ENCODE measurements at places on chromosomes 7 and 10.

GRCh38 chr10:77274046-77274795 lies 363.4 kb downstream of the KCNMA1 start:
- DNase-seq, result no peak

GRCh38 chr7:27196287-27196767 lies 3.6 kb downstream of the HOXA13 start:
- peak; percentile 84 for DNase-seq

DNA sequence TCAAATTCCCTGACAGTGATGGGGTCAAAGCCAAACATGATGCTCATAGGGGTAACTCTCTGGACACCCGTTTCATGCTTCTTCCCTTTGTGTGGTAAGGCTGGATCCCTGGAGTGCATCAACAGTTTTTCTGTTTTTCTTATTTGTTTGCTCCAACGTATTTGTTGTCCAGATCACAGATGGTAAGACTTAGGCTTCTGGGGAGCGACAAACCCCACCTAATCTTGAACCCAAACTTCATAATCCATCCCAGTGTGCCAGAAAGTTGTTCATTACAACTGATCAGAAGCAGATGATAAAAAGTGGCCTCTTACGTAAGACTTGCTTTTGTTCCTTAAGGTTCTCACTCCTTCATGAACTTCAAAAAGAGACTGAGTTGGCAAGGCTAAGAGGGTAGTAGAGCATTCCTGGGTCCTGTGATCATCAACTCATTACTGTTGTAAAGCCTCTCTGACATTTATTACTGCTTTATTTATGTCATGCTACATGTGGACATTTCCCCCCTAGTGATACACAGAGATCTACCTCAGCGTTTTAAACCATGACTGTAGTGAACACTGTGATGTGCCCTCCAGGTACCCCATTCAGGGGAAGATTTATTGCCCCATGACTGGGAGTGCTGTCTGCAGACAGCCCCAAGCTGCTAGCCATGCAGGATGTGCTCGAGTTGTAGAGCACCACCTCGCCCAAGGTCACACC lies 125.6 kb downstream of the CCDC71L start:
- DNase-seq, result no peak

DNA sequence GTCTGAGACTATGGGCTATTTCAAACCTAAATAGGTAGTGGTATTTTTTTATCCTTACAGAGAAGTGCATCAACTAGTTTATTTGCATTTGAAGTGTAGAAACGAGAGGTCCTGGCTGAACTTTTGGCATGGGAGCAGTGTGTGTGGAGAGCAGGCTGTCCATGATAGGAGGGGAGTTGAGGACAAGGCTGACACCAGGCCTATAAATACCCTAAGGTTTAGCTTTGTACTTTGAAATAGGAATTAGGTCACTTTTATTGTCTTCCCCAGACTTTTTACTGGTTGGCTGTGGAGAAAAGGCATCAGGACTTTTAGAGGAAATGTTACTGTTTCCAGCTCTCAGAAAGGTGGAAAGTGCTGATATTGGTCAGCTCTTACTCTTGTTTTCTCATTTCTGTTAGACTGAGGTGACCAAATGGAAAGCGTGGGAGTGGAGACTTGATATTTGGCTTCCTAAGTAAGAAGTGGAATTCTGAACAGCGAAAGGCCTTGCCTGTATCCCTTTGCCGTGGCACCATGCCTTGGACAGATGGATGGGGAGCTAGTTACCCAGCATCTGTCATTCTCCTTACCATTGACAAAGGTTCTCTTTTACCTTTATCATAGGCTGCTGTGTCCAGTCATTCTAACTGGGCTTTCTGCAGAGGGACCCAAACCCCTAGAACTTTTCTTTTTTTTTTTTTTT lies 46.0 kb downstream of the GBF1 start:
- no peak for DNase-seq

DNA sequence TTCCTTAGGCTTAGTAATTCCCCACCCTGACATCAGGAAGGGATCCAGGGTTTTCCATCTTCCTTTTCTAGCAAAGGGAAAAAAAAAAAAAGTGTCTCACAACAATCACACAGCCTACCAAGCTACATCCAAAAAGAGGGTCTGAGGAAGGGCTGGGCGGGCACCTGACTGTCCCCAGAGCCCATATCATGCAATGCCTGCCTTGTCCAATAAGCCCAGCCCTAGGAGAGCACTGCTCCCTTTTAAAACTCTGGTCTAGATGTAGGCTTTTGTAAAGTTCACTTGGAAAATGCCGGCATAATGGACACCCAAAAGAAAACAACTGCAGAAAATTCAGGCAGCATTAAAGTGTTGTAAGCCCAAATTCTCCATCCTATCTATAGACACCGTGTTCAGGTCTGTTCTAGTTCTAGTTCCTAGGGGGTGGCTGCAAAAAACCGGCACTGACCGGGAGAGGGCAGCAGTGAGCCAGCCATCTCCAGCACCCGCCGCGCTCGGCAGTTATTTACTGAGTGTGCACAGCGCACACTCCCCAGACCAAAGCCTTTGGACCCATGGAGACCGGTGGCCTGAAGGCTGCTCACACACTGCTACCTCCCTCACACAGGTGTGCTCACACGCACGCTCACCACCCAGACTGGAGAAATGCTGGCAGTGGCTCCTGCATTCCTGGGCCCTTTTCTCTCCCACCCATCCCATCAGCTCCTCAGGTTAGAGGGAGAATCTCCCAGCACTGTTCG lies 48.7 kb downstream of the PODXL start:
- DNase-seq, result peak; percentile 73

DNA sequence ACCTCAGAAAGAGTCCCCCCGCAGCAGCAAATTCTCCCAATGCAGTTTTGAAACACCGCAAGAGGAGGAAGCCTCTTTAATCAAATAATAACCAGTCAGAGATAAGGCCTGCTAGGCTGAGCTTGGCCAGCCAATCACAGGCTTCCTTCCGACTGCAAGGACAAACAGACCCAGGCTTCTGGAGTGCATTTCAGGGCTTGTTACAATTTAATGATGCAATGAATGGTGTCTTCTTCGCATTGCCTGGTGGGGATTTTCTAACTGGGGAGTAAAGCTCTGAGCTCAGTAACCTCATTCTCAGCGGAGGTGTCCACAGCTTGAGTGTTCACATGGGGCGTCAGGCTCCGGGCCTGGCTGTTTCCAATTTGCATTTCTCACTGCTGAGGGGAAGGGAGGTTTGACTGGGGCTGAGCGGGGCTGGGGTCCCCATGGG lies 31.8 kb upstream of the GPAM start:
- peak; percentile 10 for DNase-seq

GRCh38 chr10:104142081-104142480 lies 20.1 kb downstream of the SFR1 start:
- DNase-seq, result no peak

DNA sequence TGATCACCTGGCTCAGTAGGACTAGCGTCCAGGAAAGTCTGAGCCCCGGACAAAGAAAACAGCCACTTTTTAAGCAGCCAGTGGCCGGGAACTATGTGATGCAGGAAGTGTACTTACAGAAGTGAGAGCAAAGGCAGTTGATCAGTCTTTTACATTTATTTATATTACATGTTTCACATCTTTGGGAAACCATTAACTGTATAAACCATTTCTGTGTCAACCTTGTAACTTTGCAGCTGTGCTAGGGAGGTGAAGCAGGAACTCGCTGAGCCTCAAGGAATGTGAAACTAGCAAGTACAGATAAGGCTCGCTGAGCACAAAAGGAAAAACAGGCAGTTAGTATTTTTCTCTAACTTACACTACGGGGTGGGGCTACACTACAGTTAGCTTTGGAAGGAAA lies 39.9 kb upstream of the HECW1 start:
- peak; percentile 51 for DNase-seq

DNA sequence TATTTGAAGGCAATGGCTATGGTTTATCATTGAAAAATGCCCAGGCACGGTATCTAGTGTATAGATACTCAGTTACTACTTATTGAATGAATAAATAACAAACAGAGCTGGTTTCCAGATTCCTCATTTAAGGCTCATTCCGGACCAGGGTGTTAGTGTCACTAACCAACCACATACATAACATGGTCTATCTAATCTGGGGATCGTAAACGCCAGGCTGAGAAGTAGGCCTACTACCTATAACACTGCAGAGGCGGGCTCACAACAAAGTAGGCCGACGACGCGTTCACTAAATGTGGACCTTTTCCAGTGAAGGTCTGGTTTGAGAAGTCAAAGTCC lies 423 bp downstream of the LSM5 start:
- DNase-seq, result no peak

GRCh38 chr10:26381986-26382385 lies 56.2 kb upstream of the APBB1IP start:
- no peak for DNase-seq

DNA sequence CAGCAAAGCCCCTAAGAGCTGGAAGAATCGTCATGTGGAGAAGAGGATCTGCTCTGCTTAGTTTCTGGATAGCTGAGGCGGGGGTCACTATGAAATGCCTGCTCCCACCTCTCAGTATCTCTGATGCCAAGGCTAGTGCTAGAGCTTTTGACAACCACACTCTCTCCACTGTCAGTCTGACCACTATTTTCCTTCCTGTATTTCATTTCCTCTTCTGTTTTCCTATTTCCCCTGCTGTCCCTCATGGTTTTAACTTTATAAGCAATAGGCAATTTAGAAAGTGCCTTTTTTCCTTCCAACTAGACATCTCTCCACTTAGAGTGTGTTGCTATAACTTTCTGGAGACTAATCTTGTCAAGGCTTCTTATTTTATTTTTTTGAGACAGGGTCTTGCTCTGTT lies 23.6 kb downstream of the C7orf57 start:
- no peak for DNase-seq
